ENCODE measurements at places on chromosomes 13 and 19. TPM values are rescaled to one million over a fixed set of nuclear protein-coding genes. Genes with fewer than 3 reads are reported as not detected.

ODAD3 gene
- total RNA-seq = under 0.01 TPM

FAM216B gene
- not detected for total RNA-seq

CATSPERD gene
- not detected for total RNA-seq

LILRA5 gene
- not detected for total RNA-seq

AP1M2 gene
- total RNA-seq = 130 TPM

KLHL1 gene
- total RNA-seq = not detected

NTN5 gene
- total RNA-seq = 0.24 TPM

BRSK1 gene
- total RNA-seq = 0.21 TPM

ZNF571 gene
- total RNA-seq = 4.9 TPM
